Left renal cortex interstitium (tissue), 4 donors: ENCODE measurements at places on chromosomes 5 and 9.

DNA sequence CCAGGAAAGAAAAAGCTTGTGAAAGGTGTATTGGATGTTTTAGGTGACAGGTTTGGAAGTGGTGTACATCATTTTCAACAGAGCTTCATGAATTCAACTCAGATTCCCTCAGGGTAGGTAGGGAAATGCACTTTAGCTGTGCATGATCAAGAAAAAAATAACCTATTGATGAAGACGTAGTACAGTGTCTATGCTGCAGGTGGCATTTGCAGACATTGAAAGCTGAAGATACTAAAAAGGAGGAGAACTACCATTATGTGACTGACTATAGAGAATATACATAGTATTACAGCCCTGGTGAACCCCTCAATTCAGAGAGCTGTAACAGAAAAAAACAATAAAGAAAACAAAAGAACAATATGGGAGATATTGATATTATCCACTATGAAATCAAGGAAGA lies 2344.7 kb upstream of the ACO1 start:
- no peak for DNase-seq

- no peak for DNase-seq
Measured at GRCh38 chr9:34550016-34550680, 27.4 kb upstream of the ENHO start.

- no peak for DNase-seq
Measured at GRCh38 chr9:86601697-86602096, 247.5 kb upstream of the TUT7 start.

DNA sequence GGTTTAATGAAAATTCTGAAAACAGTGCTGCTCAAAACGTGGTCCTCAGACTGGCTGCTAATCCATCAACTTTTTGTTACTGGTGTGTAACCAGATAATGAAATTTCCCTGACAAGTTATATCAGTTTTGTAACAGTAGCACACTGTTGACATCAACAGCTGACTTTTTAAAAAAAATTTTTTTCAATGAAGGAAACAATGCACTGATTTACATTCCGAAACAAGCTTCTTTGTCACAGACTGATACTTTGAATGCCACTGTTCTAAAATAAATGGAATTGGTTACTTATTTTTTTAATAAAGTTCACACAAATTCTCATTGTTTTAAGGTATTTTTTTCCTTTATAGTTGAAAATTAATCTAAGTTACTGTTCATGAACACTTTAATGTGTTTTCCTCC lies 169.1 kb downstream of the NIPBL start:
- DNase-seq = no peak

DNA sequence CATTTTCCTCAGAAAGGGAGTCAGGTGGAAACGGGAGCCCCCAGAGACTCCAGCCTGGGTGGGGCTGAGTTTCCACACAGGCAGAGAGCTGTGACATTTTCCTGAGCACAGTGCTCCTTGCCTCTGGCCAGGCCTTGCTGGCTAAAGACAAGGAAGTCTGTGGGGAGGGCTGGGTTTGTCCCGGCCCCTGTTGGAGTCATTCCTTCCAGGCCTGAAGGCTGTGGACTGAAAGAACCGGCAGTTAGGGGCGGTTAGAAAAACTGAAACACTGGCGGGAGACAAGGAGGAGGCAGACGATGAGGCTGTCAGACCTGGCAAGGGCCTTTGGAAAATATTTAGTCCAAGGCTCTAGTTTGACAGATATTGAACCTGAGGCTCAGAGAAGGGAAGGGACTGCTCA lies 29.9 kb downstream of the COL15A1 start:
- DNase-seq = no peak

DNA sequence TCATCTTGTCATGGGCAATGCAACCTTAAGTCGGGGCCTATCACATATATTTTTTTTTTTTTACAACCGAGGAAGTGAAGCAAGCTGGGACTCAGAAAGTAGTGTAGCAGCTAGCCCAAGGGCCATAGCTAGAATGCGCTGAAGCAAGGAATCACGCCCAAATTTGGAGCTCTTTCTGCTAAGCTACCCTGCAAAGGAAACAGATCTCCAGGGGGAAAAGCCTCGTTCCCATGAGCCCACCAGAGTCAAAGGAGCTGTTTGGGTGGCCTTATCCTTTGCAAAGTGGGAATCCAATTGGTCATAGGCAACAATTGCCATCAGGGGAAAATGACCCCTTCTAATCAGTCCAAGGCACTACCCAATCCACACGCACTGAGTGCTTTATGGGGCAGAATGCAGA lies 390.4 kb downstream of the EBF1 start:
- no peak for DNase-seq

DNA sequence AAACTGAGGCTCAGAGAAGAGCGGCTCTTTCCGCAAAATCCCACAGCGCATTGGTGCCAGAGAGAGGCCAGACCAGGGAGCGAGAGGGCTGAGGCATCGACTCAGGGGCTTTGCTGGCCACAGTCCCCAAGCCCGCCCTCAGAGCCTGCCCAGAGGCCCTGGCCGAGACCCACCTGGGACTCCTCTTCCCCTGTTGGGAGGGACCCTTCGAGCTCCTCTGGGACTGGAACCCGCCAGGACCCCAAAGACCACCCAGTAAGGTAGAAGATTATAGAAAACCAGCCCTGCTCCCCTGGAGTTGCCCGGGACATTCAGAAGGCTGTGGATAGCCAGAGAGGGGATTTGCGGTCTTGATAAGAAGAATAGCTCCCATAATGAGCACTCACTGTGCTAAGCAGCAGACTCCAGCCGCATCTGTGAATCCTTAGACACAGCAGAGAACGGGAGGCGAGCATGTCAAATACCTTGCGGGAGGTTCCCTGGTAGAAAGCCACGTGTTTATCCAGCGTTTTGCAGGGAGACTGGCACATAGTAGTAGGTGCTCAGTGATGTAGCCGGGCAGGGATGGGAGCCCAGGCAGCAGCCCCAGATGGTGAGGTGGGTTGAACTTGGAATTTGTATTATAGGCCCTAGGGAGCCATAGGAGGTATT lies 651 bp upstream of the AK1 start:
- no peak for DNase-seq

- DNase-seq = no peak
Measured at GRCh38 chr5:423626-424261, 19.2 kb upstream of the EXOC3 start.

GRCh38 chr5:115231598-115231997 lies 31.1 kb downstream of the PGGT1B start:
- DNase-seq = no peak

- no peak for DNase-seq
Measured at GRCh38 chr5:55276771-55277170, 30.7 kb downstream of the DHX29 start.

GRCh38 chr9:14512942-14513341 lies 180.3 kb downstream of the ZDHHC21 start:
- DNase-seq = no peak

- no peak for DNase-seq
Measured at GRCh38 chr5:76305269-76305668, 97.8 kb upstream of the IQGAP2 start.

- DNase-seq = no peak
Measured at GRCh38 chr9:95343725-95344287, 26.3 kb upstream of the FANCC start.

DNA sequence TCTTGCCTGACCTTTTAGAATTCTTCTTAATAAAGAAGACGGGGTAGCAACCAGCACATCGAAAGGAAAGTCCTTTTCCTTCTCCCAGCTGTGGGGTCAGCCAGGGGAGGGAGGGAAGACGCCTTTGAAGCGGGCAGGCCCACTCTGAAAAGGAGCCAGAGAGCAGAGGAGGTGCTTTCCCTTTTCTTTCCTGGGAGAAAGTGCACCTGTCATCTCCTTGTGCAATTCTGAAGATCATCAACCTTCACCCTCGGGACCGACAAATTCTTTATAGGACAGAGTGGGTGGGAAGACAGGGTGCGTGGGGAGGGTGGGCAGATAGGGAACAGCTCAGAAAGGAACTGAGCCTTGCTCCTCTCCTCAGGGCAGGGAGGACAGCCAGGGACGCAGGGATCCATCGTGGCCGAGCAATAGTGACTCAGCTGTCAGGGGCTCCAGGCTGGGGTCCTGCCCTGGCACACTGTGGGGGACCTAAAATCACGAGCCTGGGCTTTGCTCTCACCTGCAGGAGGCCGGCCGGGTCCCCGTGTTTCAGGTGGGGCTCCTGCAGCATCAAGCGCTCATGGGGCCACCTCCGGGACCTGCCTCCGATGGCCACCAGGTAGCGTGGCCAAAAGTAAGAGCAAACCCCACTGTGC lies 141.0 kb downstream of the OLFM1 start:
- DNase-seq = no peak

DNA sequence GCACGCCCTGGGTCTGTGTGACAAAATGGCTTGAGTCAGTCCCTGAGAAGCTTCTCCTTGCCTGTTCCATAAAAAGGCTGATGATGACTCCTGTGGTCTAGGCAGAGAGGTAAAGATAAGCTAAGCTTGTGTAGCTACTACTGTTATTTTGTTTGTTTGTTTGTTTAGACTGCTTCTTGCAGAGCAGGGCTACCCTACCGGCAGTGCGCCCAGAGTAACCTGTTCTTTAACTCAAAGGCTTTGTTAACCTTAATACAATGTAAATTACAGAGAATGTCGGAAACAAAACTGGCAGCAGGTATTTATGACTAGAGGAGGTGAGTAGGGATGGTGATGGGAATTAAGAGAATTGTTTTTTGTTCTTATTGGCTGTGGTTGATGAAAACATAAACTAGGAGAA lies 87.6 kb downstream of the F2RL2 start:
- DNase-seq = no peak

- no peak for DNase-seq
Measured at GRCh38 chr5:177412603-177413233, 3.4 kb upstream of the F12 start.

GRCh38 chr9:92971121-92971520 lies 23.8 kb downstream of the FGD3 start:
- no peak for DNase-seq

DNA sequence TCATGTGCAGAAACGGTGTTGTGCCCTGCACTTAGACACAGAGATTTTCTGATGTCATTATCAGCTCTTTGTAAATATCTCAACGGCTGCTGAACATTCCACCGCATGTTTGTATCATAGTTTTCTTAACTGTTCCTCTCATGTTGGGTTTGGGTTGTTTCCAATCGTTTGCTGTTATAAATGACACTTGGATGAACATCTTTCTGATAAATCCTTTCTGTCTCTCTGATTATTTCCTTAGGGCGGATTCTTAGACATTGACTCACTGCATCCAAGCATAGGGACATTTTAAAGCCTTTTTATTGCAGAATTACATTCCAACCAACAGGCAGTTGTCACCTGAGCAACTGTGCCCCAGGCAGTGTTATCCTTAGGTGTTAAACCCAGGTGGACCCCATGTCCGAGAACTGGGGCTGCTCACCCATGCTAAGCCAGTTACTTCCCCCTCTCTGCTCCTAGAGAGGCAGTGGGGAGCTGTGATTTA lies 28.5 kb downstream of the COL5A1 start:
- no peak for DNase-seq

DNA sequence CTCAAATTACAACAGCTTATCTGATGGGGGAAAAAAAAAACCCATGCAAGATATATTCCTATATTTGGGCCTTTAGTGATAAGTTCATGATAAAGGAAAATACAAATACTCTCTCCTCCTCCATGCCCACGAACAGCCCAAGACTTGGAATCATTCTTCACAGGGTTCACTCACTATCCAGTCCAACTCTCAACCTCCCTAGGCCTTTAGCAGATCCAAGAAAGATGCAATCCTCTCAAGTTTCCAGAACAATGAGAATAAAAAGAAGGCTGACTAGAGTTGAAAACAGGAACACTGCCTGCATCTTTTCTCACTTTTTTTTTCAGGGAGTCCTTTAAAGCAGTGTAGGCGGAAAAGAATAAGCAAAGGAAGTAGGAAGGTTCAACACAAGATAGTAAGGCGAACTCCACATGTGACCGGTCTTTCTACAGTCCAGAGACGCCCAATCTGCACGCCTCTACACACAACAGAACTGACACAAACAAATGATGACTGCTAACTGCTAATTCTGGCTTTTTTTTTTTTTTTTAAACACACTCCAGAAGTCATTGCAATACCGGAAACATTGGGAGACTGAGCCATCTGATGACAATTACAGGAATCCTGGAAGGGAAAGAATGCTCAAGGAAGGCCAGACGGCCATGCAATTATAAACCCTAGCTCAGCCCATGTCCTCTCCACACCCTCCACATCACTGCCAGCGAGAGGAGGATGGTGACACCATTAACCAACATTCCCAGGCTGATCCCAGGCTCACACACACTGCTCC lies 75.4 kb downstream of the BNC2 start:
- no peak for DNase-seq

DNA sequence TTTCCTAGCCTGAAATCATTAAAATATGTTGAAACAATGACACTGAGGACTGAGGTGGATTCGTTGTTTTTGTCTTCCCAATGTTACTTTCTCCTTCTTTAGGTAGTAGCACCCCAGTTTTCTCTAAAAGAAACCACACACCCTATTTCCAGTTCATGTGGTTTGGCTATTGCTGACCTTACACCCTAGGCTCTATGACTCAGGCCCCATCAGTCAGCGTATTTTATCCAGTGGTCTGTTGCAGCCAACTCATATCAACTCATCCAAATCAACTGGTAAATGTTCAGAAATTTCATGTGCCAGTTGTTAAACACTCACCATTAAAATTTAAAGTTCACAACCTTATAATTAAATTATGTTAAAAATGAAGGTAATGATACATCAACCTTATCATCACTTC lies 44.6 kb upstream of the NFIB start:
- DNase-seq = no peak

DNA sequence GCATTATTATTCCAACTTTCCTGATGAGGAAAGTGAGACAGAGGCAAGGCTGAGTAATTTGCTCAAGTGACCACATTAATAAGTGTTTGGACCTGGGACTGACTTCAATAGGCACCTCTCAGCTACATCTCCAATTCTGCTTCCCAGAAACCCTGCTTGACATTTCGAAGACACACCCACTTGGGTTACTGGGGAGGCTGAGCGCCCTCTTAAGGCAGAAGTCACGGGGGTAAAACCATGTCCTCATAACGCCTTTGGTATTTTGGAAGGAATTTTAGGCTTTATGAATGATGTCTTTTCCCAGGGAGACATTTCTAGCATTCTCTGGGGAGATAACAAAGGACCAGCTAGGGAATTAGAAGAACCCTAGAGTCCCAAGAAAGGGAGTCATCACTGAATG lies 53.3 kb downstream of the TRPC7 start:
- DNase-seq = no peak

- no peak for DNase-seq
Measured at GRCh38 chr9:96398582-96399324, 15.2 kb upstream of the SLC35D2 start.

DNA sequence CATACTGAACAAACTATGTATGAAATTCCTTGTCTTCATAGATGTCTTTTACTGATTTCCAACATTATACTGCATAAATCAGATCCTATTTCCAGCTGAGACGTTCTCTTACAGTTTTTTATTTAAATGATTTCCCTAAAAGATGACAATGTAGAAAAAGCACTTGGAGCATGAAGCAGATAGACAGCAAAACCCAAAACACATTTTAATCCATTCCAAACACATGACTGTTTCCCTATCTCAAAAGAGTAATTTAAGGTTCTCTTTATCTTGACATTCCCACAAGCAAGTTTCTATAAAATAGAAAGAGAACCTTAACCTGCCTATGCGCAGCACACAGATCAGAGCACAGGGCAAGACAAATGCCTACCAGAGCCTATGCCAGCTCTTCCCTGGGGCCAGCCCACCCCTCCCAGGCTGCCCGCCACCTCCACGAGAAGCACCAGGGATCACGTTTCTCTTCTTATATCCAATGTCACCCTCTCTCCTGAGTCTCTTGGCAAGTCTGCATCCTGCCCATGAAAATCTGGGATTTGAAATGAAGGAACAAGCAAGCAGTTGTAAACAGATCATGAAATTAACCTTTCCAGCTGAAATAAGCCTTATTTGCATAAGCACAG lies 52.4 kb downstream of the RETREG1 start:
- no peak for DNase-seq

- DNase-seq = no peak
Measured at GRCh38 chr5:181194489-181195248, 10.3 kb downstream of the TRIM7 start.
